ENCODE measurements at places on chromosomes 5 and 9.

DNA sequence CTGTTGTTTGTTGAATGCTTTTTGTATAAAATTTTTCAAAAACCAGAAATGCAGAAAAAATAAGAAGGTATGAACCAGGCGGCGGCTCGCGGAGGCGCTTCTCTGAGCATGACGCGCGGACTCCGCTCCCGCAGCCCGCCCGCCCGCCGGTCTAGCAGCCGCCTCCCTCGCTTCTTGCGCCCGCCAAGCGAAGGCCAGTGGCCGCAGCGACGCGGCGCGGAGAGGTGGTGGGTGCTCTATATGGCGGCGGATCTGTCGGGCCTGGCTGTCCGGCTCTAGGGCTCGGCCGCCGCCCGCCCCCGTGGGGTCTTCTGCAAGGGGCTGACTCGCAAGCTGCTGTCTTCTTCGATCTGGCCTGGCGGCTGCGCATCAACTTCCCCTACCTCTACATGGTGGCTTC is 93.8 kb downstream of the ANKRD18A start:
- no peak for DNase-seq

GRCh38 chr9:72540348-72540873 is 19.0 kb downstream of the TMC1 start:
- no peak for DNase-seq

- DNase-seq: no peak
These were observed 203.5 kb downstream of the ERCC6L2 start for GRCh38 chr9:96078897-96079490.

DNA sequence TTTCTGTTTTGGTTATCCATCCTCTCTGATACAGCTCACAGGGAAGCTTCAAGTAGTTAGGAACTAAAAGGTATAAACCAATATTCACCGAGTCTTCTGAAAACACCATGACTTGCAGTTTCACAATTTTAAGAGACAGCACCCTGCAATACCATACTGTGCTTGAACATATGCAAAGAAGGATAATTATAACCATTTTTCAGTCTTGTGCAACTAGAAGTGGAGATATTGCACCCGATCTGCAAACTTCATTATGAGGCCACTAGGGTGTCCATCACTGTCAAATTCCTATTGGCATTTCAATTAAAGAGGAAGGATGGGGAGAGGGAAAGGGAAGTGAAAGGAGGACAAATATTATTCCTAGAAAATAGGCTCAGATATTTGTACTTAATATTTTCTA is 32.4 kb upstream of the CEP120 start:
- DNase-seq: no peak

DNA sequence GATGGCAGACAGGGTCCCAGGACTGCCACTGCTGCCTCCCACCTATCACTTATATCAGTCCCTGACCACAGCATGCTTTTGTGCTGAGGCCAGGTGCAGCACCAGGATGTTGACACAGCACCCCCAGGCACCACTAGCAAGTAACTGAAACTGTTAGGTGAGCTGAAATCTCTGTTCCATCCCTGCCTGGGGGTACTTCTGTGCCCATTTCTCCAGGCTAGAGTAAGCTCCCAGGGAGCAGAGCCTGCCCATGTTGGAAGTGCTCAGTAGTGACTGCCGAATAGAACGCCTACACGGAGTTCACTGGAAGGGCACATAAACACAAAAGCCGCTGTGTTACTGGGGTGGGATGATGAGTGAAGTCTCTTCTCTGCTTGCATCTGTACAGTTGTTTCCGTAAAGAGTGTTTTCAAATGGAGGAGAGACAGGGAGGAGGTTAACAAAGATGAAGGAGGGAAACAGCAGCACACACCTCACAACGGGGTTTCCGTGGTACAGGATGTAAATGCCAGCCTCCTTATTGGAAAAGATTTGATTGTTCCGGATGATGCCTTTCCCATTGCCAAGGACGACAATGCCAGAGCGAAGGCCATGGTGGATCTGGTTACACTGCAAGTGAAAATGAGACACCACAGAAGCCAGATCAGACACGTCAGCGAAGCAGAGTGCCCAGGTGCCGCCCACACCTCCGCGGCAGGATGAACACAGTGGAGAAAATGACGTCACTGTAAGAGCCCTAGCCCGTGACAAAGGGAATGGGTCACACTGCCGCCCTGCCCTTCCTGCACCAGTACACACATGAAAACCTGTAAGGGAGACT is 43.1 kb downstream of the POLR1E start:
- DNase-seq: no peak

DNA sequence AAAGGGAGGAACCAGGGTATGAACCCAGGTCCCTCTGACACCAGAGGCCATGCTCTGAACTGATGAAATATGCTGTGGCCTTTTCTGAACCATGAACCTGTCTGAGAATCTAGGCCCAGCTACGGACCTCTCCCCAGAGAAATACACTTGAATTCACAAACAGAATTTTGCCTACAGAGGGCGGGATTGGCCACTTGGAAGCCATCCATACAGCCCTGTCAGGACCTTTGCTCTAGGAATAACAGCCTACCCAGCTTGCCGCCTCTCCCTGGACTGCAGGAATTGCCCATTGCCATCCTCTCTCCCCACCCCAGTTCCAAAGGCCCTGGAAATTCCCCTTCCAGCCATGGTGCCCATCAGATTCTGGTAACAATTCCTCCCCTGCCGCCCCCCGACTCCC is 26.6 kb downstream of the MORN5 start:
- no peak for DNase-seq
